Caki2 (cell line): ENCODE measurements at places on chromosomes 2 and 18. TPM values are rescaled to one million over a fixed set of nuclear protein-coding genes. Genes with fewer than 3 reads are reported as not detected.
A peak's percentile ranks its signal among the peaks of the same experiment; 100 is the strongest.

DNA sequence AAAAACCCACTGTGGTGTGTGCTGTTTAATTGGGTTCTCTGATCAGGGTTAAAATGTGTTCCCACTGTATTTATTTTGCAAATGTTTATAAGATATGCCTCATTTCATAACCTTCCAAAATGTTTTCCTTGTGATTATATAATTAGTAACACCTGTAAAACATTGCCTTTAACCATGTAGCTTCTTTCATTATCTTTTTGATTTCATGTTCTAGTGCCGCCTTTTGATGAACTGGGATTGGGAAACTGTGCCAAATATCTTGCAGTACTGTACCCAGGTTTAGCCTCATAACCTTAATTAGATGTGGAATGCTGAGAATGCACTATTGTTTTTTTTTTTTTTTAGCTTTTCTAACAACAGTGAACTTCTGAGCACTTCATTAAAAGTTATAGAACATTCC is 96.9 kb downstream of the TANC1 start:
- no peak for DNase-seq

DNA sequence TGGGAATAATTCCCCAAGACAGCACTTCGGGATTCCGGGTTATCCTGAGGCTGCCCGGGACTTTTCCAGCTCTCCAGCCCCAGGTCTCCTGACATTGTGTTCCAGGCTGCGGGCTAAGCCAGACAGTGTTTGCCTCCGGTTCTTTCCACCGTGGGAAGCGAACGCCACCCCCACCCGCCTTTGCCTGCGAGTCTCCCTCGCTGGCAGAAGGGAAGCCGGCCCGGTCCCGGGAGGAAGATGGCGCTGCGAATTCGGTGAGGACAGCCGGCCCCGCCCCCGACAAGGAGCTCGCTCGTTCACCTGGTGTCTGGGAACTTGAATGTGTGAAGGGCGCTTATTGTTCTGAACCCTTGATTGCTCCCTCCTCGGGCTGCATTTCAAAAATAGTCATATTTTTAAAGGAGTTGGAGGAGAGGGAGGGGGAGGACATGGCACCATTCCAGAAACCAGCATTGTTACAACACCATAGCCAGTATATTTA is 2.9 kb downstream of the LRATD1 start:
- DNase-seq, result peak; percentile 68

GRCh38 chr2:74441690-74442482 is at the start of gene RTKN:
Gene RTKN (minus strand): TSS chr2:74441937. CDS start chr2:74441816, 121 bp downstream.
- peak; percentile 89 for DNase-seq

DNA sequence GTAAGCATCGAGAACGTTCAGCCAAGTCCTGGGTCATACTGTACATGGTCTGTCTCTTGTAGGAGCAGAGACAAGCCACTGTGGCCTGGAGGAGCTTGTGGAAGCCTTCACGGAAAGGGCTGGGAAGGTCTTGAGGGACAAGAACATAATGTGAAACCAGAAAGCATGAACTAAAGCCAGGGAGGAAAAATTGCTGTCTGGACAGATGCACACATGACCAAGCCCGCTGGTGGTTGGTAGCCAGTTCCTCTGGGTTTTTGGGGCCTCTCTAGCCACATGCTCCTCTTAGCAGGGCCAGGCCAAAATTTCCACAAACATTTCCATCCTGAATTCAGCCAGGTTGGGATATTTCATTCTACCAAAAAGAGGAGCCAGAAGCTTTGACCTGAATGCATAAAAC is 196.2 kb upstream of the SIX2 start:
- DNase-seq, result no peak

The NEU2 gene
- total RNA-seq, result not detected in 2 replicates
